Stimulated activated memory B cell treated with anti-CD40 and anti-IgM and Interleukin-4, amounts not matched to agents 10 μg/mL and 1 μg/mL and 100 μg/mL, for 72 hours (primary cell): ENCODE measurements at places on chromosomes 5 and 9.

GRCh38 chr9:95441081-95441480 lies 75.7 kb downstream of the PTCH1 start:
- H3K27ac ChIP-seq = no peak overlapping the region
- no peaks in the 10 kb centered on the region for H3K4me1 ChIP-seq
- no peak for ATAC-seq
- H3K27me3 ChIP-seq = peaks cover 9% of the 10 kb centered on the region

GRCh38 chr5:170408226-170408625 lies 19.1 kb upstream of the KCNMB1 start:
- ATAC-seq = no peak
- no peak overlapping the region for H3K4me3 ChIP-seq
- peaks cover 8% of the 10 kb centered on the region for H3K4me1 ChIP-seq
- no peaks in the 10 kb centered on the region for H3K36me3 ChIP-seq
- H3K27me3 ChIP-seq = peaks cover 12% of the 10 kb centered on the region

- no peak for ATAC-seq
- H3K36me3 ChIP-seq = peaks cover 13% of the 10 kb centered on the region
- H3K4me3 ChIP-seq = no peak overlapping the region
- no peaks in the 10 kb centered on the region for H3K27me3 ChIP-seq
- no peaks in the 10 kb centered on the region for H3K4me1 ChIP-seq
Observed at GRCh38 chr5:5783021-5783420, 360.5 kb downstream of the ICE1 start.

- no peak overlapping the region for H3K27ac ChIP-seq
- no peaks in the 10 kb centered on the region for H3K4me1 ChIP-seq
- no peak for ATAC-seq
Observed at GRCh38 chr9:135014311-135015010, 73.0 kb upstream of the OLFM1 start.

DNA sequence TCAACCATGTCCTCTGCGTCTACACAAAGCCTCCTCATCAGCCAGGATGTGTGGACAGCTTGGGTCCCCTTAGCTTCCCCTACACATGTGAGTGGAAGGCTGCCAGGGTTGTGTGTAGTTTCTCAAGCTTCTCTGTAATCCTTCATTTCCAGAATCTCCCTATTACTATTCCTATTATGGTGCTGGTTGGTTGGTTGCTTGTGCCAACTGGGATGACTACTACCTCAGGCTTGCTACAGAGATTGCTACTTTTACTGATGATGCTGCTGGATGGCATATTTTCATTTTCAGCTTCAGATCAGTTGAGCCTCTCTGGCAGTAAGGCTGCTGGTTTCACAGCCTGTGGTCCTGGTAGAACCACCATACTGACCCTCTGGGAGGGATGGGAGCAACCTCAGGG lies 39.9 kb downstream of the ATG10 start:
- ATAC-seq = no peak
- peaks cover 36% of the 10 kb centered on the region for H3K36me3 ChIP-seq
- H3K4me1 ChIP-seq = no peaks in the 10 kb centered on the region
- no peak overlapping the region for H3K27ac ChIP-seq
- no peaks in the 10 kb centered on the region for H3K27me3 ChIP-seq
- no peak overlapping the region for H3K4me3 ChIP-seq

GRCh38 chr9:426264-426663 lies 211.6 kb downstream of the DOCK8 start:
- H3K27ac ChIP-seq = peak overlapping the region; percentile 23
- no peaks in the 10 kb centered on the region for H3K4me1 ChIP-seq
- ATAC-seq = no peak

- H3K4me1 ChIP-seq = peaks cover 4% of the 10 kb centered on the region
- no peak for ATAC-seq
- H3K27ac ChIP-seq = no peak overlapping the region
- no peak overlapping the region for H3K4me3 ChIP-seq
- H3K27me3 ChIP-seq = no peaks in the 10 kb centered on the region
Observed at GRCh38 chr9:21688108-21689102, 114.0 kb upstream of the MTAP start.

DNA sequence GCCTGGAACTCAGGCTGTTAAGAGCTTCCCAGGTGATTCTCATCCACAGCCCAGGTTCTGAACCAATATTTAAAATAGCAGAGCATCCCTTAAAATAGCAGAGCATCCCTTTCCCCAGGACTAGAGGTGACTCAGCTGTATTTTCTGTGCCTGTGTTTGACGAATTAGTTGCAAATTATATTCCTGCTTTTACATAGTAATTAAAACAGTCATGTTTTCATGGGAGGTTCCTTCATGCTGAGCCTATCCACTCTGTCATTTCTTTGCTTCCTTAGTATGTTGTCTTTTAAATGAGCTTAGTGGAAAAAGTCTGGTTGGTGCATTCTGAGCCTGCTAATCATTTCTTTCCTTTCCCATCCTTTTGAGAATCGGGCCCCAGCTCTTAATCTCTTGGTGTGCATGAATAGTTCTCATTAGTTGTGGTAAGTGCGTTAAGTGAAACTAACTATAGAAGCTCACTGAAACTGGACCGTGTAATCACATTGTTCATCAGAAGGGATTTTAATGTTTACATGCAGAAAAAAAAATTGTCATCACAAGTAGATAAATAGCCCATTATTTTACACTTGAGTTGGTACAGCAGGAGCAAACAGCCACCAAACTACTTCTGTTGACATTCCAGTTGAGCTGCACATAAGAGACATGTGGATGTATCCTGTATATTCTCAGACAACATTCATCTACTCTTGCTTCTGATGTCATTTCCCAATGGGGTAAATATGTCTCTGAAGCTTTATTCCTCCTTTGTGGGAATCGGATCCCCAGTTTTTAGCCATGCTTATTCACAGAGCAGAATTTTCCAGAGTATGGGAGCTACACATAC lies 596.9 kb upstream of the WWC1 start:
- no peak for ATAC-seq
- no peaks in the 10 kb centered on the region for H3K4me1 ChIP-seq

DNA sequence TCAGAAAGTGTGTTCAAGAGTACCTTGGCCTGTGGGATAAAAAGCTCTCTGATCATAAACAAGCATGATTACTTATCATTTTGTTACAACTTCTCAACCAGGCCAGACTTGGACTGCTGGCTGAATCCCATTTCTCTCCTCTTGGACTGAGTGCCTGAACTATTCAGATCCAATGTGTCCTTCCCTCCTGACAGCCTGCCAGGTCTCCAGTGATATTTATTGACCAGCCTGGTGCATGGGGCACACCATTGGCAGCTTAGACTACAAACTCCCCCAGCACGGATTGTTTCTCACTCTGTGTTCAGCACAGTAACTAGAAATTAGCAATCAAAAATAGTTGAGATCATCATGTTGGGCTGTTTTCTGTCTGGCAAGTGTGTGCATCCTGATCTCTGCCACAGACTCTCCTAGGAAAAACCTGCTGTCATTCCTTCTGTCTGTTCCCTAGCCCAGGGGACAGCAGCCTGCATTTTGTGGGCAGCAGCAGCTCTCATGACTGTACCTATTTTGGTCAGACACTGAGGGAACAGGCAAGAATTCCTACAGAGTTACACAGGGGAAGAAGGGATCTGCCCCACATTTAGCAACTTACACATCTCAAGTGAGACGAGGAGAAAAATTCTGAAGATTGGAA lies 348.1 kb downstream of the ADAMTS6 start:
- no peaks in the 10 kb centered on the region for H3K36me3 ChIP-seq
- ATAC-seq = no peak
- no peak overlapping the region for H3K4me3 ChIP-seq

GRCh38 chr5:139763280-139763929 lies 32.2 kb upstream of the PSD2 start:
- H3K27ac ChIP-seq = peak overlapping the region; percentile 11
- H3K4me3 ChIP-seq = no peak overlapping the region
- H3K27me3 ChIP-seq = peaks cover 22% of the 10 kb centered on the region
- no peak for ATAC-seq

DNA sequence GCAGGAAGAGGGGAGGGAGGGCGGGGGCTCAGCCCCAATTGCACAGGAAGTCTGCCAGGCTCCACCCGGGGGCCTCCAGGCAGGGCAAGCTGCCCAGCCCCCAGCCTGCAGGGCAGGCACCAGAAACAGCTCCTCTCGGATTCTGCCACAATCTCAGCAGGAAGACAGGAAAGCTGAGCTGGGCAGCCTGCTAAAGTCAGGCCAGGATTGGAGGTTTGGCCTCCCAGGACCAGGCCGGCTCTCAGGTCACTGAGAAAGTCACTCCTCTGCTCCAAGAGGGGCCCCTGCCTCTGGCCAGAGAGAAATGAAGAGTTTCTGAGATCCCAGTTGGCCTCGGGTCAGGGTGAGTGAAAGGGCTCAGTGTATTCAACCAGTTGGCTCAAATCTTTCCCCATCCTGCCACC lies 54.6 kb upstream of the STXBP1 start:
- H3K27ac ChIP-seq = no peak overlapping the region
- no peak overlapping the region for H3K4me3 ChIP-seq
- peaks cover 12% of the 10 kb centered on the region for H3K4me1 ChIP-seq
- H3K36me3 ChIP-seq = no peaks in the 10 kb centered on the region

DNA sequence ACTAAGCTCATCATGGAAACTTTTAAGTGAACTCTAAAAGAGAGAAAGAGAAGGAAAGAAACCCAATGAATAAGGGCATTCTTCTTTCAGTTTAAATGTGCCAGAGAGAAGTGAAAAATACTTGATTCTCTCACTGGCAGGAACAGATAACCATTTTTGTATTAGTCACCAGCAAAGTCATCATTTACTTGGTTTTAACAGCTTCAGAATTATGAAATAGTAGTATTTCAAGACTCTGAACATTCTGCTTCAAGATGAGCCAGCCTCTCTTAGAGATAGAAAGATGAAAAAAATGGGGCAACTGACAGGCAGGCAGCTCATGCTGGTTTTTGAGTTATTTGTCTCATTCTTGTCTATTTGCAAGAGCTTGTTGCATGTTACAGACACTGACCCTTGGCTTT lies 103.5 kb downstream of the GCNT1 start:
- ATAC-seq = peak; percentile 77
- no peaks in the 10 kb centered on the region for H3K36me3 ChIP-seq
- H3K4me3 ChIP-seq = no peak overlapping the region
- peaks cover 45% of the 10 kb centered on the region for H3K4me1 ChIP-seq
- peak overlapping the region; percentile 64 for H3K27ac ChIP-seq

GRCh38 chr5:93805616-93806379 lies 64.4 kb upstream of the POU5F2 start:
- no peaks in the 10 kb centered on the region for H3K36me3 ChIP-seq
- no peak for ATAC-seq
- no peaks in the 10 kb centered on the region for H3K4me1 ChIP-seq
- no peak overlapping the region for H3K4me3 ChIP-seq

DNA sequence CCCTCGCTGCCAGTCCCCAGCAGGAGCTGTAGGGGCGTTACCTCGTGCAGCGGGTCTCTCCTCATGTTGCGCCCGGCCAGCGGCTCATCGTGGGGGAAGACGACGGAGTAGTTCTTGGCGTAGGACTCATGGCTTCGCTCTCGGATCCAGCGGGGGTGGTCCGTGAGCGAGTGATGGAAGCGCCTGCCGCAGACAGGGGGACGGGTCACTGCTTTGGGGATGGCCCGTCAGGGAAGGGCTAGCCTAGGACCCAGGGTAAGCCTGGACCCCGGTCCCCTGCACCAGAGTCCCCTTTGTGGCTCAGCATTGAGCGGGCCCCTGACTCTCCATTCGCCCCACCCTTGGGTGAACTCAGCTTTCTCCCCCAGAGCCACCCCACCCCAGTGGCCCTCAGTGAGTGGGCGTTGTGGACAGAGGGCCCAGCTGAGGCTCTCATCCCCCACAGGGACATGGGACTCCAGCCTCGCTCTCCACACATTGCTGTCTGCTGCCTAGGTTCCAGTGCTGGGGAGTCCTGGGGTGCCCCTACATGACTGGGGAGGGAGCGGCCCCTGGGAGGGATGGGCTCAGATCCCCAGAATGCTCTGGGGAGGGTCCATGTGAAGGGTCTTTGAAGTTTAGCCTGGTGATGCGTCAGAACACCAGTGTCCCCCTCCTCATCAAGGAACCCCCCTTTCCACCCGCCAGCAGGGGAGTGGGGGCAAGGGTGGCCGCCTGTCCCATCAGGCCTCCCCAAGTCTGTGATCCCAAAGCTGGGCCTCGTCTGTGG lies 29.7 kb downstream of the SARDH start:
- ATAC-seq = no peak
- no peak overlapping the region for H3K27ac ChIP-seq
- H3K27me3 ChIP-seq = peaks cover 63% of the 10 kb centered on the region
- H3K4me3 ChIP-seq = no peak overlapping the region
- peaks cover 10% of the 10 kb centered on the region for H3K4me1 ChIP-seq
